Esophagus squamous epithelium (tissue), 5 donors: ENCODE measurements at places on chromosomes 7 and 10.

DNA sequence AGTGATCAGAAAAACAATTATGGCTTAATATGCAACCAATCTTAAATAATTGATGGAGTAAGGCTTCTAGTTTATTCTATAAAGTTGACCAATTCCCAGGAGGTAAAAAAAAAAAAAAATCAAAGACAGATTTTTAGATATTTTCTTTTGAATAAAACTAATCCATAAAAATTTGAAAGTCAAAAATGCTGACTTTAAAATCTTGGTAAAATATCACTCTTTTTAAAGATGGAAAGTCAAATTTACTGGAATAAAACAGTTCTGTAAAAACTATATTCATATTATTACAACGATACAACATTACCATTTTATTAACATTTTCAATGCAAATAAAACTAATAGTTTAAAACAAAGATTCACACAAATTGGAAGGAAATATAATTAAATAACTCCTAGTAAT, 5.4 kb downstream of the RELN start:
- DNase-seq: no peak

DNA sequence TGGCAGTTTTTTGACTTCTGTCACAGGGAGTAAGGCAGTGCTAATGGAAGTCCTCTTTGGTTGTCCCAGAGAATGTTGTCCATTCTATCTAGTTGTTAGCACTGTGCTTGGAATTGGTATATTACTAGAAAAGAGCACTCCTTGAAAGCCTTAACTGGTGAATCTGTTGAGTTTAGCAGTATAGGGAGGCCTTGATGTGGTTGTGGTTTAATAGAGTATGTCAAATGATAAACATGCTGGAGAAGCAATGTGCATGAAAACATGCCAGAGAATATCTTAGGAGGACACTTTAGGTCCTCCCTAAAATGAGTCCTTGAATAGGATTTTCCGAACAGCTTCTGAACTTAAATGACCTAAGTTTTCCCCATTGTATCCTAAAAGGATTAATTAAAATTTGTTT, 98.6 kb downstream of the BTRC start:
- no peak for DNase-seq

DNA sequence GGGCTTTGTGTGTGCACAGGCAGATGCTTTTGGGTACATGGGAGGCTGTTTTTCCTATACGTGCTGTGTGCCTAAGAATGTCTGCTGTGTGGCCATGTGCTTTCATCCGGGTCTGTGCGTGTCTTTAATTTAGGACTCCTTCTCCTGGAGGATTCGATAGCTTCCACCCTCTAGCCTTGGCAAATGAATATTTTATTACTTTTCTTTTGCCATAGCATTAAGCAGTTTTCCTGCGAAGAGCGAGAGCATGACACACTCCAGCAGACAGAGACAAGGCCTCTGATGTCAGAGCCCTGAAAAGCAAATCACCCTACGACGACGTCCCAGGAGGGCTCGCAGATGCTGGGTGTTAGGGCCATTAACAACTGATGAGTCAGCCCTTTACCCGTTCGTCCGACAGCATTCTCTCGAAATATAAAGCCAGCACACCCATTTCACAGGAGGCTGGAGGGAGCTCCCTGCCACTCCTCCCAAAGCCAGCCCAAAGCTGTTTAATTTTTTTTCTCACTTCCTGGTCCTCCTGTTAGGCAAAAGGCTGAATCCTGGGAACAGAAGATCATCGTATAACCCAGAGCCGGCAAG, 311.3 kb upstream of the ZMIZ1 start:
- no peak for DNase-seq

DNA sequence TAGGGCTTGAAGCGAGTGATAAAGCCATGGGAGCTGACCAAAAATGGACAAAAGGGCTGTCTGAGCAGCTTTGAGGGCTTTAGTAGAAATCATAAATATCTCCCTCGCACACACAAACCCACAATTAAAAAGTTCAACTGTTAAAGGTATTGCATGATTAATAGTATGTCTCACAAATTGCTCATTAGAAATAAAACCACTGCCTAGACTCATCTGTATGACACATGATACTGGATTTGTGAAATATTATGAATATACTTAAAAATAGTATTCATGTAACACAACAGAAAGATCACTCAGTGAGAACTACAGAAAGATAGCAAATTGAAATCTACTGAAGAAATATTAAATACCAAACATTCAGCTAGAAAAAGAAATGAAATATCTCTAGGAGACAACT, 11.9 kb upstream of the PTPN12 start:
- no peak for DNase-seq

- DNase-seq: no peak
Observed at GRCh38 chr7:75626954-75627353, 111.8 kb downstream of the HIP1 start.

DNA sequence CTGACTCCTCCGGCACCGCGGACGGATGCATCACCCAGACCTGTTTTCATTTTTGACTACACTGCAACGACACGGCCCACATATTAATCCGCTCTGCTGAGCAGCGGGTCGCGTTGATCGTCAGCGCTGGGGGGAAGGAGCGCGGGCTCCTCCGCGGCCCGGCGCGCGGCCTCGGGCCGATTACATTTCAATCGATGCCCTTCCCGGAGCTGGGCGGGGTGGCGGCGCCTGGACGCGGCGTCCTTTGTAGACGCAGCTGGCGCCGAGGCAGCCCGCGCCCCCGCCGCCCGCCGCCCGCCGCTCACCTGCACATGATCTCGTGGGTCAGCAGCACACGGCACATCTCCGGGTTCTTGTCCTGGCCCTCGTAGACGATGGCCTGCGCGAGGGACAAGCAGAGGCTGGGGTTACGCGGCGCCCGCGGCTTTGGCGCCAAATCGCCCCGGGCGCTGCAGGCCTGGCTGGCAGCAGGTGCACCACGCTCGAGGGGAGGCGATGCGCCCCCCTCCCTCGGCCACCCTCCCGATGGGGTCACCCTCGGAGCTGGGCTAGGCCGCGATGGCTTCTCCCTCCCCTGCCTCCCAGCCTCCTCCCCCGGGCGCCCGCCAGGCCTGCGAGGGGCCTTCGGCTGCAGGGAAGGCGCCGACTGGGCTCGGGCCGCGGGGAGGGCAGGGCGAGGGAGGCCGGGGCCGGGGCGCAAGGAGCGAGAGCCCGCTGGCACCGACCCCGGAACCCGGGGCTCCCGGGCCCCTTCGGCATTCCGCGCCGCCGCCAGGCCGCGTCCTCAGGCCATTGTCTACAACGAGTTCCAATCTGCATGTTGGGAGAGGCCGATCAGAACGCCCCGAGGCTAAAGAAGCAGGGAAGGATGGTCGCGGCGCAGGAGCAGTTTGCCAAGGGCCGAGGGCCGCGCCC, 5.2 kb downstream of the EBF3 start:
- DNase-seq: no peak

DNA sequence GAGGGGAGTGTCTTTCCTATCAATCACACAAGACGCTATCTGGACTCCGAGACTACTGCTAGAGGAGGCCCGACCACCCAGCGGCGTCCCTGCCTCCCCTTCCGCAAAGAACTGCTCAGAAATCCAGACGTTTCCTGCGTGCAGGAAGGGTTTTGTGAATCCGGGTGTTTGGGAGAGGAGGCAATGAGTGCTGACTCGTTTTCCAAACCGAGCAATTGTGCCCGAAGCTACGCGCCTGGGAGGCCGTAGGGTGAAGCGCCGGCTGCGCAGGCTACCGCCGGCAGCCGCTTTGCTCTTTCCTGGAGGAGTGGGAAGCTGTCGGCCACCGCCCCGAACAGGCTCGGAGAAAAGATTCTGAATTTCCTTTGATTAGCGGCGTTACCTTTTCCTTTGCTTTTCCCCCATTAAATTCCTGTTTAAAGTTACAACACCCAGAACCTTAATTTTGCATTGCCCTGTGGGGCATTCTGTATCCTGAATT, 5.3 kb downstream of the VAX1 start:
- no peak for DNase-seq

GRCh38 chr10:127614484-127615017, 65.4 kb downstream of the NPS start:
- no peak for DNase-seq

GRCh38 chr10:119657725-119658124, 6.5 kb downstream of the BAG3 start:
- no peak for DNase-seq

DNA sequence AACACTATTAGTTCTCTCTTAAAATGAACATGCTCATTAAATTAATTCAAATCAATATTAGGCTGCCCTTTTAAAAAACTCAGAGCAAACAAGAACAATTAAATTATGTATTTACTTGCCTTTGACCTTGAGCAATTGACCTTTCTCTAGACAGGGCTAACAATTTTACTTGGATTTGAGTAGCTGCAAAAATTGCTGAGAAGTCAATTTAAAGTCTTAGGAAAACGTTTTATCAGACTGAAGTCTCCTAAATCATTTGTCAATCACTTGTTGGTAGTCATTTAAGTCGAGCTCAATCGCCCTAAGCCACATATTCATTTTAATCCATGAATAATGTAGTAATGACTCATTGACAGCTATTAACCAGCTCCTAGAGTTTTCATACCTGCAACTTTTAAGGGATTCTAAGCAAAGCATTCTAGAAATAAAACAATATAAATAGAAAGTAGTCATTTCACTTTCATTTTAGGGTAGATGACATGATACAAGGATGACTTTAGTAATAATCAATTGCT, 84.9 kb upstream of the SEC61G start:
- DNase-seq: no peak

DNA sequence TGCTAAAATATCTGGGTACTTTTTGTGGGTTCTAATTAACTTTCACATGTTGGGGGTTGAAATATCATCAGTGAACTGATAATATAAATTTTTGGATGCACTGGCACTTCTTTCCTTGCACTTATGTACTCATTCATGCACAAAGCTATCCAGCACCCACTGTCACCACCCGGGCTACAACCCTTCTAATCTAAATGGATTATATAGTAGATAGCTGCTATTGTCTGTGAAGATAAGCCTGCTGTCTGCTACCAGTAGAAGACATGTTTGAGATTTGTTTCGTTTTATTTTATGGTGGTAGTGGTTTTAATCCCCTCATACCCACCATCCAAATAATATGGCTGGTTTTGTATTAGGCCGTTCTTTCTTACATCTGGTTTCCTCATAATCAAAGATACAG, 353.5 kb upstream of the LRGUK start:
- DNase-seq: no peak

GRCh38 chr10:23585666-23586065, 146.8 kb downstream of the OTUD1 start:
- DNase-seq: no peak

- DNase-seq: no peak
Observed at GRCh38 chr7:25318047-25318446, 89.8 kb upstream of the NPVF start.

DNA sequence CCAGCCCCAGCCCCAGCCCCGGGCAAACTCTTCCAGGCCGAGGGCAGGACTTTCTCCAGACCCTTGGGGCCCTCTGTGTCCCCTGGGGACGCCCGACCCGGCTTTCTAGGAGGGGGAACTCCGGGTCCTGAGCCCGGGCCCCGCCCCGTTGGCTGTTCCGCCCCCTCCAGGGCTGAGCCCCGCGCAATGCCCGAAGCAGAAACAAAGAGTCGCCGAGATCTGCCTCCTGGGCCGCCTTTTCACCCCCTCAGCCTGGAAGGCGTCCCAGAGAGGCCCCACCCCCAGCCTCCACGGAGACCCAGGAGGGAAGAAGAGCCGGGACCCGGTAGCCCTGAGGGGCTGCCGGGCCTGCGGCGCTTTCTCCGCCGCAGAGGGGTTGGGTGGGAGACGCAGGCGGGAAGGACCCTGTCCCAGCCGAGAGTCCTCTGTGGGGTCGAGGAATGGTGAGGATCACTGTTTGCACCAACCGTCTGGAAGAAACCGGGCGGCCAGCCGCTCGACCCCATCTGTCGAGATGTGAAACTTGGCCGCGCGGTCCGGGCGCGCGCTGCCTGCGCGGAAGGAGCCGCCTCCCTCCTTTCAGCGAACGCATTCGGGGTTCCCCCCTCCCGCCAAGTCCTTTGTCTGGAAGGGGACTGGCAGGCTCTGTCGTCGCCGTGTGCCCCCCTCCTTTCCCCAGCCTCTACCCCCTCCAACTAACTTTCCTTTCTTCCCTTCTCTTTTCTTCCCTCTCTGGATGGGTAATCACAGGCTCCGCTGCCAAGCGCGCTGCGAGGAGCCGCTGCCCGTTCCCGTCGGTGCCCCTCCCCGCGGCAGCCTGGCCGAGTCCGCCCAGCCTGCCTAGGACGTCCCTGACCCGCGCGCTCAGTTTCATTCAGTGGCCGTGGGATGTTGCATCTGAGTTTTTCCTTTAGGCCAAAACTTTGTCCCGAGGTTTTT, 10.2 kb downstream of the EN2 start:
- no peak for DNase-seq

DNA sequence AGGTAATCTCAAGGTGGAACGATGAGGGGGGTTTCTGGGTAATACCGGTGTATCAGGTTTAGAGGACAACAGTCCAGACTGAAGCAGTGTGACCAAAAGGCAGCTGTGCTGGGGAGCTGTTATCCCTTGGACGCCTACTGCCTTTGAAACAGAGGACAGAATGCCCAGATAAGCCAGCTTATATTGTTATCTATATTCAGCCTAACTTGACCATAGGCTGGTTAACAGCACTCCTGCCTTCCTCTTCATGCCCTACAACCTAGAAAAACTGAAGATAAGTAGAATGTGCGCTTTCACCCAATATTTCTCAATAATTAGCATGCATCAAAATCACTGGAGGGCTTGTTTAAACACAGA, 44.9 kb downstream of the IL6 start:
- DNase-seq: no peak

DNA sequence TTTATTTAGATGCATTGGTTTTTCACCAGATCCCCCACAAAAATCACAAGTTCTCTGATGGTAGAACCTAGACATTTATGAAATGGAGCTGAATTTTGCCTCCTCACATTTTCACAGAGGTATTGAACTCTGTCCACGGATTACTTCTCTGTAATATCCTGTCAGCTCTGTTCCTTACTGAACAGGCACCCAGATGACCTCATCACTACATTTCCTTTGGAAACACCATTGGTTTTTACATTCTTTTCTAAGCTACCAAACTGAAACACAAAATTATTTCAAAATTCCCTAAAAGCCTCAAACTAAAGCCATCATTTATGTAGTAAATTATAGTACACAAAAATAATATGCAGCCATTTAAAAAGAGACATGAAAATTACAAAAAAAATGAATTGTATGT, 98.3 kb upstream of the KCNIP2 start:
- DNase-seq: no peak

DNA sequence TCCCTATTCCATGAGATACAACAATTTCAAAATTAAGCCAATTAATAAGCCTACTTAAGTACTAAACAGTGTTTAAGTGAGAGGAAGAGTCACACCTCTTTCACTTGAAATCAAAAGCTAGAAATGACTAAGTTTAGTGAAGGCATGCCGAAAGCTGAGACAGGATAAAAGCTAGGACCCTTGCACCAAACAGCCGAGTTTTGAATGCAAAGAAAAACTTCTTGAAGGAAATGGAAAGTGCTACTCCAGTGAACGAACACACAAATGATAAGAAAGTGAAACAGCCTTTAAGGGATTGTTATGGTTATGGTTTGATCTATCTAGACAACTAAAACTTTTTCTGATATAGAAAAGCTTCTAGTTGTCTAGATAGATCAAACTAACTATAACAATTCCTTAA, 135.4 kb upstream of the KMT2E start:
- DNase-seq: no peak

- DNase-seq: no peak
Observed at GRCh38 chr10:69733791-69734261, 67.9 kb upstream of the COL13A1 start.

- no peak for DNase-seq
Observed at GRCh38 chr10:133030781-133031180, 56.9 kb upstream of the ADGRA1 start.

- DNase-seq: no peak
Observed at GRCh38 chr7:25855854-25856782, 295.9 kb upstream of the NFE2L3 start.

- DNase-seq: no peak
Observed at GRCh38 chr7:51802718-51803117, 486.1 kb upstream of the COBL start.
